NCI-H2029 (cell line): ENCODE measurements at places on chromosomes 1 and 21.

GRCh38 chr1:100512803-100513352 is 25.1 kb upstream of the GPR88 start:
- DNase-seq = no peak

DNA sequence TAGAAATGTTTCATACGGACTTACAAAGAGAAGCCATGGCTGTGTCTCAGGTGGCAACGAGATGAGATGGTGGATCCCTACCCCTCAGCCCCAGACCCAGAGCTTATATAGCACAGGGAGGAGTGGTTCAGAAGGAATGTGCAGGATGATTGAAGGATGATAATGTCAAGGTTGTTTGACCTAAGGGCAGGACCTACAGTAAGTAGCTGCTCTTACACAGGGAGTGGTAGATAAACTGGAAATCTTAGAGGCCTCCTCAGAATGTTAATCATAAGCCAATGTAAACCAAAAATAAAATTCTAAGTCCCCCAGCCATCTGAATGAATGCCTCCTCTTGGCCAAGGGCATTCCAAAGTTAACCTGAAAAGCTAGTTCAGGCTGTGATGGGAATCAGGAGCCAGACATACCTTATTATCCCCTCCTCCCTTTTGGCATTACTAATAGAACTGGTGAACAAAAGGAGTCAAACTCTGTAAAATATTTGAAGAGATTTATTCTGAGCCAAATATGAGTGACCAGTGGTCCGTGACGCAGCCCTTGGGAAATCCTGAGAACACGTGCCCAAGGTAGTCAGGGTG is 45.8 kb upstream of the PDE9A start:
- DNase-seq = no peak

DNA sequence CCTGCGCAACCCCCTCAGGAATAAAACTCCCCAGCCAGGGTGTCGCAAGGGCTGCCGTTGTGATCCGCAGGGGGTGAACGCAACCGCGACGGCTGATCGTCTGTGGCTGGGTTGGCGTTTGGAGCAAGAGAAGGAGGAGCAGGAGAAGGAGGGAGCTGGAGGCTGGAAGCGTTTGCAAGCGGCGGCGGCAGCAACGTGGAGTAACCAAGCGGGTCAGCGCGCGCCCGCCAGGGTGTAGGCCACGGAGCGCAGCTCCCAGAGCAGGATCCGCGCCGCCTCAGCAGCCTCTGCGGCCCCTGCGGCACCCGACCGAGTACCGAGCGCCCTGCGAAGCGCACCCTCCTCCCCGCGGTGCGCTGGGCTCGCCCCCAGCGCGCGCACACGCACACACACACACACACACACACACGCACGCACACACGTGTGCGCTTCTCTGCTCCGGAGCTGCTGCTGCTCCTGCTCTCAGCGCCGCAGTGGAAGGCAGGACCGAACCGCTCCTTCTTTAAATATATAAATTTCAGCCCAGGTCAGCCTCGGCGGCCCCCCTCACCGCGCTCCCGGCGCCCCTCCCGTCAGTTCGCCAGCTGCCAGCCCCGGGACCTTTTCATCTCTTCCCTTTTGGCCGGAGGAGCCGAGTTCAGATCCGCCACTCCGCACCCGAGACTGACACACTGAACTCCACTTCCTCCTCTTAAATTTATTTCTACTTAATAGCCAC is 696 bp downstream of the TGFB2 start:
- DNase-seq = peak; percentile 30

- DNase-seq = no peak
Observed at GRCh38 chr1:77016386-77016985, 149.2 kb downstream of the ST6GALNAC5 start.

- no peak for DNase-seq
Observed at GRCh38 chr1:191016765-191017164, 539.1 kb upstream of the BRINP3 start.

- DNase-seq = no peak
Observed at GRCh38 chr1:6275826-6276782, 15.2 kb upstream of the GPR153 start.

GRCh38 chr1:161177112-161177935 is at the start of gene B4GALT3:
TSS of gene B4GALT3 (minus strand) at chr1:161177507. CDS start at chr1:161176060, 1,447 bp downstream.
- peak; percentile 73 for DNase-seq

DNA sequence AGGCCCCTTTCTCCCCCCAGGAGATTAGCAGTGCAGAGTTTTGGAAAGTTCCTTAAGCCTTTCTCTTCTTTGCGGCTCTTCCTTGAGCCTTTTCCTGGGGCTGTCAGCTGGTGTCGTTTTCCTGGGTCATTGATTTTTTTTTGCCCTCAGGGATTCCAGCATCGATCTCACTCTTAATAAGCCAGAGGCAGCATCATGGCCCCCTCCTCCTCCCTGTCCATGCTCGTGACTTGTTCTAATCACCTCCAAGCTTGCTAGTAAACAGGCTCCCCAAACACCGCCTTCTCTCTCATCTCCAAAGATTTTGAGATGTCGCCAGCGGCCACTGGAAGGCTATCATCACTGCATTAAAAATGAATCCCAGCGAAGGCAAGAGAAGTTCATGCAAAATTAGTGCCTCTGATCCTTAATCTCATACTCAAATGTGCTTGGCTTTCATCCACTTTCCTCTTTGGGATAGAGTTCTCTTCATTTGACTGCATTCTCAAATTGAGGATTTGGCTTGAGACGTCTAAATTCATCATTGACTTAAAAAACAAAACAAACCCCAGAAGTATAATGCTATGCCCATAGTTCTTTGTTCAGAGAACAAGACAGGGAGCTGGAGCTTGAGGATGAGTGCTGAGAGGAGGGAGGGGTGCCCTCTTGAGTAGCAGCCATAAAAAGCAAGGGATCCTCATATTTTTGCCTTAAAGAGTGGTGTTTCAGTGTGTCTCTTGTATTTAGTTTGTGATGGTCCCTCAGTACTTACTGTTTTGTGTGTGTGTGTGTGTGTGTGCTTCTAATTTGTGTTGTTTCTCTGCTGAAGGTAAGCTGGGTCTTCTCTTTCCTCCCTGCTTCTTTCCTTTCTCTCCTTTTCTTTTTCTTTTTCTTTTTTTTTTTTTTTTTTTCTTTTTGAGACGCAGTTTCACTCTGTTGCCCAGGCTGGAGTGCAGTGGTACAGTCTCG is 3.2 kb downstream of the EVA1C start:
- no peak for DNase-seq

DNA sequence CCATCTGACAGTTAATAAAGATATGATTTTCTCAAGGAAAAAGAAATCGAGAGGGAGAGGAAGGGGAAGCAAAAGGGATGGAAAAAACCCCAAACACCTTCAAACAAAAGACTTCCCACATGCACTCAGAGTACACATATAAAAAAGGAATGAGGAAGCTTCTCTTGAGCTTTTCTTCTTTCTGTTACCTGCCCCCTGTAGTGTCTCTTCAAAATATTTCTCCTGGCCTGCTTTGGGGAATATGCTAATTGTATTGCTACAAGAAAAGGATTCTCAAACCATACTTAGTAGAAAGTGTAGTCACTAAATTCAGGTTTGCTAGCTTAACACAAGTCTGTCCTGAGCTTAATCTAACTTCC is 58.7 kb downstream of the KIF14 start:
- no peak for DNase-seq

GRCh38 chr1:203162403-203162802 is 13.2 kb downstream of the MYBPH start:
- DNase-seq = no peak

DNA sequence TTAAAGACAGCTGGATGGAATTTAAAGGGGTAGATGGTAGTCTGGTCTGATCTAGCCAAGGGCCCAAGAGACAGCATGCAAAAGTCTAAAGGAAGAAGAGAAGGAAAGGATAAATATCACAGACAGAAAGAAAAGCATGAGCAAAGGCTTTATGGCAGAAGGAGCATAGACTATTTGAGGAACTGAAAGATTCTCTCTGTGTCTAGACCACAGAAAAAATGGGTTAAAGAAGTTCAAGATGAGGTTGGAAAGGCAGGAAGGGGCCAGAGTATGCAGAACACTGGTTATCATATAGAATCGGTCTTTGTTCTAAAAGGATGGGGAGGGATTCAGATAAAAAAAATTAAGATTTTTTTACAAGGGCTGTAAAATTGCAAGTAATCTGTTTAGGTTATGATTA is 136.8 kb upstream of the SGIP1 start:
- DNase-seq = no peak

GRCh38 chr1:167511374-167511986 is 6.8 kb downstream of the CD247 start:
- DNase-seq = no peak

DNA sequence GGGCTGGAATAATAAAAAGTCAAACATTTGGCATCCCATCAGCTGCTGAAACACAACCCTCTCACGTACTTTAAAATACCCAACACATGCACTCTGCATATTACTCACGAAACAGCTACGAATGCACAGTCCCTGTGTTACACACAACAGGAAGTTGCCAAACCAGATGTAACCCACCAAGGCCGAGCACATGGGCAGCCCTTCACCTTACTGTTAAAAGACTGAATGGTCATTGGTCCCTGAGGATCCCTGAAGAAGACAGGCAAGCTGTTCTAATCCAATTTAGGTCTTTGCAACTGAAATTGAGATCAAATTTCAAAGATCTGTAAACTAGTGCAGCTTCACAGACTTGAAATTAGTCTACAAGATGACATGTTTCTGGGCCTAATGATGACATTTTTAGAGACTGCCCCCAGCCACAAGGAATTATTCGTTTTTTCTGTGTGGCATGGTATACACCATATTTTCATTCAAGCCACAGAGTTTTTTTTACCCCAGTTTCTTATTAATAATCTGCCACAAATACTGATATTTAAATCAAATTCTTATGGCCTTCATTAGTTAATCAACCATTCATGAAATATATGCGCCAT is 25.6 kb upstream of the IER5 start:
- no peak for DNase-seq

DNA sequence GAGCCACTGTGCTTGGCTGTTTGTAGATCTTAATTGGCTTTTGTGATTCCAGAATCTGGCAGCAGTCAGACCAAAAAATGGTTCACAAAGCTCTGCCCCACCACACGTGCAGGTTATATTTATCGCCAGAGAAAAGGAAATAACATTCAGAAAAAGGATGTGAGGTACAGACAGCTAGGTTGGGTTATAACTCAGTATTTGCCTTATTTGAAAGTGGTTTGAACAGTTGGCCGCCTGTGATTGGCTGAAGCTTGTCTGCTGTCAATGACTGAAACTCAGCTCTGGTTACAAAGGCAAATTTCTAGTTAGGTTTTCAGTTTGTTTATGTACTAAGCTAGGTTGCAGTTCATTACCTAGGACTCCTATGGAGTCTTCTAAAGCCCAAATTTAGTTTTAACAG is 9.6 kb downstream of the SH3BGR start:
- peak; percentile 19 for DNase-seq

DNA sequence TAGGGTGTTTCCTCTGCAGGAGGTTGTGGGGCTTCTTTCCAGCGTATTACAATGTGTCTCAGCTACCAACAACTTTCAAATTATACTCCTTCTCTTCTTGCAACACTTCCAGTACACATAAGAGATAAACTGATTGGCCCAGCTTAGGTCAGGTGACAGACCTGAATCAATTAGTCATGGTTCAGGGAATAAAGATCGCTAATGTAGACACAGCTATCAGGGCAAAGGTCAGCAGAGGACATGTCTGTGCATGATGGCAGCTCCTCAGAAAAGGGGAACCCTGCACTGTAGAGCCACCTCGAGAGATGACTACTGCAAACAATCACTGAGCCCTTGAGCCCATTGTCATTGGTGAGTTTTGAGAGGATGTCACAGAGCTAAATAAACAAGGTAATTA is 36.8 kb upstream of the PKN2 start:
- no peak for DNase-seq

DNA sequence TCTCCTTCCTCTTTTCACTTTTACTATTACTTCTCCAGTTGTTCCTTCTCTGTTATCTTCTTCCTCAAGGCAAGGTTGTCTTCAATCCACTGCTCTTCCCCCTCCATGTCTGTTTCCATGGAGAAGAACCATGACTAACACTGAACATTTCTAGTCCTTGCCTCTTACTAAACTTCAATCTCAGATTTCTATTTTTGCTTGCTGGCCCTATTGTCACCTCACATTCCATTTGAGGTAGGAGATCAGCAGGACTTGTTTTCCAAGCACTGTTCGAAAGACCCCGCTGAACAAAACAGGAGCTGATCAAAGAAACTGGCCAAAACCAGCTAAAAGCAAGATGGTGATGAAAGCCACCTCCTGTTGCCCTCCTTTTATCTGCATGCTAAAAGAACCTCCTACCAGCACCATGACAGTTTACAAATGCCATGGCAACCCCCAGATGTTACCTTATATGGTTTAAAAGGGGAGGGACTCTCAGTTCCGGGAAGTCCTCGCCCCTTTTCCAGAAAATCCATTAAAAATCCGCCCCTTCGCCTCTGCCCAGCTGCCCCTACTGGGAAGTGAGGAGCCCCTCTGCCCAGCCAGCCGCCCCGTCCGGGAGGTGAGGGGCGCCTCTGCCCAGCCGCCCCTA is 22.6 kb downstream of the GON4L start:
- peak; percentile 5 for DNase-seq

- DNase-seq = no peak
Observed at GRCh38 chr1:145947551-145947950, 10.3 kb downstream of the LIX1L start.

- peak; percentile 57 for DNase-seq
Observed at GRCh38 chr1:89022167-89022959, at the start of gene GBP3. TSS of gene GBP3 (minus strand) at chr1:89022866. CDS start at chr1:89020721, 2,145 bp downstream.

- no peak for DNase-seq
Observed at GRCh38 chr1:47915677-47916353, 81.4 kb downstream of the TRABD2B start.

GRCh38 chr21:36082237-36082664 is 12.4 kb downstream of the CBR1 start:
- DNase-seq = no peak

DNA sequence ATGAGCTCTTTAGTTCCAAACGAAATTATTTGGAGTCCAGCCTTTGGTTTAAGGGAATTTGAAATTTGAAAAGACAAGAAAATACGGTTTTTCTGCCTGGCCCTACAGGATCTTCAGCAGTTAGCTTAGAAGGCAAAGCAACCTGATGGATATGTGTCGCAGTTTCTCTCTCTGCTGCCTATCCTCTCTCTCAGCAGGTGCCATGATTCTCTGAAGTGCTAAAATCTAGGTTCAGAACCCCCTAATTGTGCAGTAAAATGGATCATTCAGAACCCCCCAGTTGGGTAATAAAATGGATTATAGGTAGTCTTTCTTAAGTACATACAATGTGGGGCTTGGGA is 446 bp upstream of the DEPDC1 start:
- DNase-seq = no peak

- no peak for DNase-seq
Observed at GRCh38 chr1:15947382-15948090, 28.4 kb downstream of the ZBTB17 start.

DNA sequence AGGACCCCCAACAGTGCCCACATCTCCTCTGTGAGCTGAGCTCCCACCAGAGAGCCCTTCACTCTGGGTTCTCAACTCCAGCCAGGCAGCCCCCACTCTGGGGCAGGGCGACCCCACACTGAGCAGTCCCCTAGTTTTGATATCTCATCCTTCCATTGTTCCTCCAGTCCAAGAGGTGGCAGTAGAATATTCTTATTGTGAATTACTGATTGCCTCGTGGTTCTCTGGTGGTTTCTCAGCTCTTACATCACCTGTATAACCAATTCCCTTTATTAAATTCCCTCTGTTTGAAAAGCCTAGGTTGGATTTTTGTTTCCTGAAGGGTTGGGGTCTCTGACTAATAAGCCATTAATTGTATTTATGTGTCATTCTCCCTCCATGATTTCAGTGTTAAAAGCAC is 407.5 kb downstream of the SETD4 start:
- no peak for DNase-seq

GRCh38 chr1:27928216-27928954 is 6.4 kb upstream of the SMPDL3B start:
- DNase-seq = no peak

GRCh38 chr1:74145086-74145485 is 52.9 kb downstream of the LRRIQ3 start:
- no peak for DNase-seq

- DNase-seq = no peak
Observed at GRCh38 chr21:45423201-45423955, 18.4 kb downstream of the COL18A1 start.
